ENCODE measurements at places on chromosomes 11 and 22. TPM values are rescaled to one million over a fixed set of nuclear protein-coding genes. Genes with fewer than 3 reads are reported as not detected.

DNA sequence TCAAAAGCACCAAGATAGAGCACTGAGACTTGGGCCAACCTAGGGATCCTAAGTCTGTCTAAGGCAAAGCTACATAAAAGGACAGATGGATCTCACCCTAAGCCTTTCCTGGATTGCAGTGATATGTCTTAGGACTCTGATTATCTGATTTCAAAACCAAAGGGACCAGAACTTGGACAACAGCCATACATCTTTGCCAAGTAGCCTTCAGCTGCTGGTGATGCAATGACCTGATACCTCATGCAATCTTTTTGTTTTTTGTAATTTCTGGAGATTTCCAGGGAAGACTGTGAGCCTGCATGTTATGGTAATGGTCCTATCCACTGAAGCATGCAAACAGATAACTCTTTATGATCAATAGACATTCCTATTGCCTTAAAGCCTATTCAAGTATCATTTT lies 230.4 kb upstream of the MTNR1B start:
- no peak overlapping the region for H3K27ac ChIP-seq
- H3K4me3 ChIP-seq: no peak overlapping the region
- H3K27me3 ChIP-seq: no peaks in the 10 kb centered on the region
- no peaks in the 10 kb centered on the region for H3K4me1 ChIP-seq

DNA sequence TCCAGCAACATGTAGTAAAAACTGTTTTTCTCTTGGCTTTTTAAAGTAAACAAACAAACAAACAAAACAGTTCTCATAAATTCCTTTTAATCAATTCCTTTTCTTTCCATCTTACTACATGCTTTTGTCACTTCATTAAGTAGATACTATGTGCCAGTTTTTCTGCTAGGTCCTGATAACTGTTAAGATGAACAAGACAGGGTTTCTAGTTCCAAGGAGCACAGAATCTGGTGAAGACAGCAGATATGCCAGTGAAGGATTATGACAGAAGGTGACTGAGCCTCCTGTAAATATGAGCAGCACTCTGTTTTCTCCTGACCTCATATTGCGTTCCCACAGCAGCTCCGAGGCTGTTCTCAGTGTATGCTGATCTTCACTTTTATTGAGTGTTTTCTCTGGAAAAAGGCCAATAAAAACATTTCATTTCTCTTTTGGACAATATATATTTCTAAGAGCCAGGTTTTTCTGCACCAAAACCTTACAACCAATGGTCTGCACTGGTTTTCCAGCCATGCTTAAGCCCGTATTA lies 45.8 kb downstream of the HEPHL1 start:
- H3K4me1 ChIP-seq: peaks cover 6% of the 10 kb centered on the region
- no peak for DNase-seq
- H3K4me3 ChIP-seq: no peak overlapping the region
- H3K27ac ChIP-seq: no peak overlapping the region
- H3K27me3 ChIP-seq: no peaks in the 10 kb centered on the region

DNA sequence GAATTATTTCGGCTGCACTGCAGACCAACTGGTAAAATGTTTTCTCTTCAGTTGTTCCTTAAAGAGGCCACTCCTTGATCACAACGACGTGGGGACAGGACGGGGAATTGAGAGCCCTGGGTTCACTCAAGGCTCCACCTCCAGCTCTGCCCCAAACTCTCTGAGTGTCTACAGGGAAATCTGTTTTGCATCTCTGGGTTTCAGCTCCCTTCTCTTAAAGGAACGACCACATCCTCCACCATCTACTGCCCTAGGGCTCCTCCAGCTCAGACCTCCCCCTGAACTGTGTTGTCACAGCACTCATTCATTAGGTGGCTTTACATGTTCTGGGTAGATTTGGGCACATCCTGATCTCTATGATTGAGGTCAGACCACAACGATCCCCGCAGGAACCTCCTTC lies 5.1 kb upstream of the PPFIA1 start:
- H3K27me3 ChIP-seq: peaks cover 18% of the 10 kb centered on the region
- H3K36me3 ChIP-seq: no peaks in the 10 kb centered on the region
- H3K4me3 ChIP-seq: no peak overlapping the region
- H3K27ac ChIP-seq: no peak overlapping the region
- no peak for DNase-seq

DNA sequence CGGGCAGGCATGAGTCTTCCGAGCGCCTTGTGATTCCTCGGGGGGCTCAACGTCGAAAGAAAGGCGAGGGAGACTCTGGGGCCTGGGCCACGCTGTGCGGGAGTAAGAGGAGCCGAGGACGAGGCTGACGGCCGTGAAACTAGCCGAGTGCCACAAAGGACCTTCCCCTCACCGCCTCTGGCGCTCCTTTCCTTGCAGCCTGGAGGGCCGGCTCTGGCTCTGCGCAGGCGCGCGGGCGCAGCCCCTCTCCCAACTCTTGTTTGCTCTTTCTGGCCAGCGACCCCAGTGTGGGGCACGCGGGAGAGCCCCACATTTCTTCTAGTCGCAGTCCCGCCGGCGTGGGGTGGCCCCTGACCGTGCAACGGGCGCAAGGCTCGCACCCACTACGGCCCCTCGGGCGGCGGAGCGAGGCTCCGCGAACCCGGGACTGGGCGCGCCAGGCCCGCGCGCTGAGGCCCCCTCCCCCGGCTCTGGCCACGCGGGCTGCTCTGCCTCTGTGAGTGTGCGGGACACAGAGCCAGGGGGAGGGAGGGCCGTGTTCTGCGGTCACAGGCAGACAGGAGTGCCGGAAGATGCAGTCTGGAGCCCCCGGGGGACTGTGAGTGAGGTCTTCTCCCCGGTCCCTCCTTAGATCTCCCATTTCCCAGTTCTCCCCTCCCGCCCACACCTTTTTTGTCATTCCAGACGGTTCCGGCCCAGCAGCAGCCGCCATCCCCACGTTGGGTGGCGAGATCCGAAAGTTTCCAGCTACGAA lies 1.0 kb upstream of the TOB2 start:
- H3K4me3 ChIP-seq: peak overlapping the region; percentile 99
- peaks cover 23% of the 10 kb centered on the region for H3K36me3 ChIP-seq
- peaks cover 15% of the 10 kb centered on the region for H3K27me3 ChIP-seq
- peak; percentile 36 for DNase-seq

Gene ANKK1
- total RNA-seq: not detected
